ENCODE measurements at places on chromosomes 7 and 10.

GRCh38 chr7:131525820-131526219 is 30.6 kb downstream of the PODXL start:
- no peaks in the 10 kb centered on the region for H3K4me1 ChIP-seq
- no peak overlapping the region for H3K4me3 ChIP-seq
- no peaks in the 10 kb centered on the region for H3K36me3 ChIP-seq
- DNase-seq: no peak
- H3K27ac ChIP-seq: no peak overlapping the region

DNA sequence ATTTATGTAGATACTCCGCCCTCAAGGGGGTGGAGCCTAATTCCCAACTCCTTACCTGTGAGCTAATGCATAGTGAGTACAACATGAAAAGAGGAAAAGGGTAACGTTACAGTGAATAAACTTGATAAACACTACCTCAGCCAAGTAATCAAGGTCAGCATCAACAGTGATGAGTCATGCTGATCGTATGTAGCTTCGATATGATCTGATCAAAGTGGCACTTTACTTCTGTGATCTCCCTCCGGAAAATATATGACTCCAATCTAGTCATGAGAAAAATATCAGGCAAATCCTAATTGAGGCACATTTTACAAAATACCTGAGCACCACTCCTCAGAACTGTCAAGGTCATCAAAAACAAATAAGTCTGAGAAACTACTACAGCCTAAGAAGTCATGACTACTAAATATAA is 70.4 kb downstream of the VTI1A start:
- no peak for DNase-seq
- H3K27ac ChIP-seq: no peak overlapping the region
- H3K27me3 ChIP-seq: no peaks in the 10 kb centered on the region
- H3K4me1 ChIP-seq: no peaks in the 10 kb centered on the region
- no peaks in the 10 kb centered on the region for H3K36me3 ChIP-seq

GRCh38 chr10:13808556-13809391 is 222.0 kb downstream of the PRPF18 start:
- H3K27me3 ChIP-seq: no peaks in the 10 kb centered on the region
- no peak overlapping the region for H3K4me3 ChIP-seq
- H3K36me3 ChIP-seq: no peaks in the 10 kb centered on the region
- no peak for DNase-seq
- no peak overlapping the region for H3K27ac ChIP-seq

GRCh38 chr7:37150856-37151255 is 297.8 kb downstream of the ELMO1 start:
- peaks cover 6% of the 10 kb centered on the region for H3K36me3 ChIP-seq
- H3K4me1 ChIP-seq: no peaks in the 10 kb centered on the region
- no peak overlapping the region for H3K4me3 ChIP-seq
- H3K27ac ChIP-seq: no peak overlapping the region
- no peaks in the 10 kb centered on the region for H3K27me3 ChIP-seq

- no peaks in the 10 kb centered on the region for H3K27me3 ChIP-seq
- peaks cover 12% of the 10 kb centered on the region for H3K4me1 ChIP-seq
- no peak overlapping the region for H3K4me3 ChIP-seq
- DNase-seq: no peak
These were observed 9.3 kb downstream of the RBM33 start for GRCh38 chr7:155653803-155654202.
